Endodermal cell (in vitro differentiated cells): ENCODE measurements at places on chromosomes 2 and 18. TPM values are rescaled to one million over a fixed set of nuclear protein-coding genes. Genes with fewer than 3 reads are reported as not detected.

GRCh38 chr2:233252227-233252626 is 754 bp downstream of the ATG16L1 start:
- H3K27me3 ChIP-seq: no peaks in the 10 kb centered on the region
- no peak overlapping the region for H3K27ac ChIP-seq
- H3K36me3 ChIP-seq: peaks cover 16% of the 10 kb centered on the region
- no peaks in the 10 kb centered on the region for H3K4me1 ChIP-seq
- H3K4me3 ChIP-seq: peak overlapping the region; percentile 98

DNA sequence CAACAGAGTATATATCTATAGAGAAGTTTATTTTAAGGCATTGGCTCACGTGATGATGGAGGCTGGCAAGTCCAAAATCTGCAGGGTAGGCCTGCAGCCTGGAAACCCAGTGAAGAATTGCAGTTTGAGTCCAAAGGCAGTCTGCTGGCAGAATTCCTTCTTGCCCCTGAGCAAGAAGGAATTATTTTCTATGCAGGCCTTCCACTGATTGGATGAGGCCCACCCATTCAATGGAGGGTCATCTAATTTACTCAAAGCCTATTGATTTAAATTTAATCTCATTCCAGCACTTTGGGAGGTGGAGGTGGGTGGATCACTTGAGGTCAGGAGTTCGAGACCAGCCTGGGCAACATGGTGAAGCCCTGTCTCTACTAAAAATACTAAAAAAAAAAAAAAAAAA is 30.4 kb upstream of the C18orf32 start:
- H3K27me3 ChIP-seq: no peaks in the 10 kb centered on the region
- DNase-seq: no peak
- no peak overlapping the region for H3K4me3 ChIP-seq
- H3K36me3 ChIP-seq: no peaks in the 10 kb centered on the region
- no peaks in the 10 kb centered on the region for H3K4me1 ChIP-seq

- no peaks in the 10 kb centered on the region for H3K4me1 ChIP-seq
- no peak overlapping the region for H3K4me3 ChIP-seq
- no peaks in the 10 kb centered on the region for H3K36me3 ChIP-seq
- DNase-seq: peak; percentile 17
- H3K27me3 ChIP-seq: no peaks in the 10 kb centered on the region
Measured at GRCh38 chr18:57523171-57523956, 63.1 kb downstream of the FECH start.

GRCh38 chr18:79385326-79385707 is 10.4 kb upstream of the NFATC1 start:
- H3K4me1 ChIP-seq: peaks cover 6% of the 10 kb centered on the region
- no peaks in the 10 kb centered on the region for H3K36me3 ChIP-seq
- peak; percentile 23 for DNase-seq
- no peaks in the 10 kb centered on the region for H3K27me3 ChIP-seq
- H3K27ac ChIP-seq: no peak overlapping the region

DNA sequence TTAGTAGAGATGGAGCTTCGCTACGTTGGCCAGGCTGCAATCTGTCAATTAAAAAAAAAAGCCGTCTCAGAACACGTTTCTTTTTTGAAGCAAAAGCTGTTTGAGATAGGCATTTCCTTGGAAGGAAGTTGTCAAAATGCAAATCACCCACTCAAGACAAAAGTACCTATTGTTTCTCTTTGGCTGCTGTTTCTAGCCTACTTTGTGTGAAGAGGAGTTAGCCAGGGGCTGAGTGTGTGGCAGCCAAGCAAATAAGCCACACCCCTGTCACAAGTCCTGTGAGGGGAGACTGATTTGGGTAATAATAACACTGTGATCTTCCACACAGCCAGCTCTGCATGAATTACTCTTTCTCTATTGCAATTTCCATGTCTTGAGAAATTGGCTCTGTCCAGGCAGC is 47.4 kb upstream of the CDCA7 start:
- no peak overlapping the region for H3K4me3 ChIP-seq
- DNase-seq: no peak

Gene CEBPZOS
- 4.4 and 4.6 TPM in 2 replicates for total RNA-seq
